GM20000 (cell line): ENCODE measurements at places on chromosomes 1 and 21.
A peak's percentile ranks its signal among the peaks of the same experiment; 100 is the strongest.

DNA sequence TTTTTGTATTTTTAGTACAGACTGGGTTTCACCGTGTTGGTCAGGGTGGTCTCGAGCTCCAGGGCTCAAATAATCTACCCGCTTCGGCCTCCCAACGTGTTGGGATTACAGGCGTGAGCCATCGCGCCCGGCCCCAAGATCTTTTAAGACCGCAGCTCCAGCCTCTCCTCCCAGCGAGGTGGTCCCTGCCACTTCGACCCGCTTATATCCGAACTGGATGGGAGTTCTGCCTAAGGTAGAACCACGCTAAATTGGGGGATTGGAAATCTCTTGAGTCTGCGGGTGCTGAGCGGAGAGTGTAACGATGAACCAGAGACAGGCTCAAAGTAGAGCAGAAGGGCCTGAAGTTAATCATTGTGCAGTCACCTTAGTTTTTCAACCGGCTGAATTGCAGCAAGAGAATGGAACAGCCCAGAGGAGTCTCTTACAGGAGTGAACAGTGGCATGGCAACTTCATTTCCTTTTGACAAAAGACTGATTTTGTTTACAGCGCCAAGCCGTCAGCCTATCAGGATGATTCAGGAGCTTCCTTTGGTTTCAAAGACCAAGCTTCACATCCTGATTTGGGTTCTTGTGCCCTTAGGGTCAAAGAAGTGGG is 726 bp upstream of the CYB5R1 start:
- DNase-seq, result peak; percentile 49

- DNase-seq, result no peak
These were observed 3.0 kb downstream of the OLFM3 start for GRCh38 chr1:101993710-101994109.

- no peak for DNase-seq
These were observed 4.2 kb upstream of the KRTAP12-1 start for GRCh38 chr21:44686000-44686781.

DNA sequence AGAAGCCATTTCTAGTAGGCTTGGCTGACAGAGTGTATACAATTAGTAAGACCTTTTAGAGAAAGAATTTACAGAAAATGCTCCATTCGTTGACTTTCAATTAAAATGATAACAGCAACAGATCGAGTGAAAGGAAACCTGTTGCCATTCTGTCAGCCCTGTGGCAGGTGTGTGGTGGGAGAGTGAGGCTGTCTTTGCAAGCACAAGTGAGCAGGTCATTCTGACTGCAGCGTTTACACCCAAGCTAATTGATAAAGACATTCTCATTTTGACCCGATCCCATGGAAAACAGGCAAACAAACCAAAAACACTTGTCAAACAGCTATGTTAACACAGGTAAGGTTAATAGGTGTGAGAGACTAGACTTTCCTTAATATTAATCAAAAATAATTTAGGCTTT is 257.3 kb downstream of the PTBP2 start:
- no peak for DNase-seq

DNA sequence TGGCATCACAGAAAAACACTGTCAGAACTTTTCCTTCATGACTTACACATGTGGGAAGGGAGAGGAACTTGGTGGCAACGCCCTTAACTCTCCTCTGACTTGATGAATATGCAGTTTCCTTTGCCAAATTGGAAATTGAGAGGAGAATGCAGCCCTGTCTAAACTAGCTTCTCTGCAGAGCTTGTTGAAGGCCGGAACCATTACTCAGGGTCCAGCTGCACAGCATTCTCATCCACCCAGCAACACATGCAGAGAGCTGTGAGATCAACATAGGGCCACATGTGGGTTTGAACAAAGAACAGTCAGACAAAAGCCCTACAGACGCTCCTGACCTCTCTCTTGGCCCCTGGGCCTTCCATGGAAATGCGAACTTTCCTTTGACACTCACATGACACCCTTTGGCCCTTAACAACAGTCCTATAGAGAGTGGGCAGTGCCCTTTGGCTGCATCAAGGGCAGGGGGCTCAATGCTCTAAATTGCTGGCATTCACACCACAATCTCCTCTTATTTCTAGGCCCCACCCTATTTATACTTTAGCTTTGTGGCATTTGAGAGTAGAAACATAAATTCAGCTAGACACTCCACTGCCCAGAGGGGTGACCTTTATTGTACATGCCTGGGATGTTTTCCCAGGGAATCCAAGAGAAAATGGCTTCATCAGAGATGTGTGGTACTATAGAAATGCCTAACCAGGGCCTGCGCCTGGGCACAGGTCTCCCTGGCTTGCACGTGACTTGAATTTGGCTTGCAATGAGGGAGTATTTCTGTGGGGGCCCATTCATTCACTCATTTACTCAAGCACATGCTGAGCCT is 64.4 kb downstream of the CDC7 start:
- no peak for DNase-seq

DNA sequence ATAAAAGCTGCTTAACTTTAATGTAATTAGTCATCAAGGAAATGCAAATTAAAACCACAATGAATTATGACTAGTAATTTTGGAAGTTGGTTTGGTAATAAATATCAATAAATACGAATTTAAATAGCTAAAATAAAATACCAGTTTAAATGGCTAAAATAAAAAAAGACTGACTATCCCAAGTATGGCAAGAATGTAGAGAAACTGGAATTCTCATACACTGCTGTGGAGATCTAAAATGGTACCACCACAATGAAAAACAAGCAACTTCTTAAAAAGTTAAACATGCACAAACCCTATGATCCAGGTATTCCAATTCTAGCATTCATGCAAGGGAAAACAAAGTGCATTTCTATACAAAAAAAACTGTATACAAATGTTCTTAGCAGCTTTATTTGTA is 382.6 kb upstream of the NR5A2 start:
- no peak for DNase-seq

DNA sequence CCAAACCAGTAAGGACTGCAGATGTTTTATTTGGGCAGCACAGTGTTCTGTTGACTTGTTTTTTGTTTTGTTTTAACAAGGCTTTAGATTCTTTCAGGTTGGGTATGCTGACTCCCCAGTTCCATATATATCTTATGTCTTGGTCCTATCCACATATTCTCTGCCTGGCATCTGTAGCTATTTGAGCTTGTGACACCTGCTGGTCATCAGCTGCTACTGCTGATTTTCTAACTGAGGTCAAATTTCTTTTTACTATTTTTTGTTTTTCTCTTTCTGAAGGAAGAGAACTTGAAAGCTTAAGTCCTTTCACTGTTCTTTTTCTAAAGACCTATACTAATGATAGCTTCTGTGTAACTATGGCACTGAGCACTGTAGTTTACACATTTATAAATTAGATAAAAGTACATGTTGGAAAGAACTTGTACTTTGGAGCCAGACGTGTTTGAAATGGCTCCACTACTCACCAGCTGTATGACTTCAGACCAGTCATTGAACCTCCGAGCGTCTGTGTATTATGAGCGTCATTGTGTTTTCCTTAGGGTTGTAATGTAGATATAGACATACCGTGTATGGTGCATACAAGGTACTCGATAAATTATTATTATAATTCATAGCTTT is 109.4 kb downstream of the NRDC start:
- DNase-seq, result peak; percentile 46
